Muscle of leg (tissue), 16 donors: ENCODE measurements at places on chromosomes 2 and 18.

GRCh38 chr2:153101187-153101586 is 377.4 kb downstream of the RPRM start:
- no peak for DNase-seq
- no peak overlapping the region for H3K4me3 ChIP-seq
- no peak overlapping the region for H3K27ac ChIP-seq
- no peaks in the 10 kb centered on the region for H3K36me3 ChIP-seq

GRCh38 chr2:240567137-240567871 is 980 bp upstream of the RNPEPL1 start:
- H3K27ac ChIP-seq = peak overlapping the region; percentile 67
- no peak for DNase-seq
- peaks cover 43% of the 10 kb centered on the region for H3K4me1 ChIP-seq
- peak overlapping the region; percentile 60 for H3K4me3 ChIP-seq
- no peaks in the 10 kb centered on the region for H3K27me3 ChIP-seq

DNA sequence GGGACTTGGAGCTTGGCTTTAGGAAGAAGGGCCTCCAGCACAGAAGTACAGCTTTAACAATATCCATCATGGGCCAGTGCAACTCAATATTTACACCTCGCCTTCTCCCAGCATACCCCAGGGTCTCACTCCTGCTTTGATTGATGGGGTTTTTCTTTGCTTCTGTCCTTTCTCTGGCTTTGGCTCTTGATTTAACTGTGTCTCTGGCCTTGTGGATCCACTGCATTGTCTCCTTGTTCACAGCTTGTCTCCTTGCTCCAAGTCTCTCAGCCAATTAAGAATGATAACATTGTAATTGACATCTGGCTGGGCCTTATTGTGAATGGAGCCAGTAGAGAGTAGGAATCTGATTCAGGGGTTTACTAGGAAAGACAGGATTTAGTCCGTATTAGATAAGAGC is 1019.5 kb downstream of the TMEM182 start:
- H3K4me3 ChIP-seq = no peak overlapping the region
- no peaks in the 10 kb centered on the region for H3K4me1 ChIP-seq
- DNase-seq = no peak
- H3K36me3 ChIP-seq = no peaks in the 10 kb centered on the region

DNA sequence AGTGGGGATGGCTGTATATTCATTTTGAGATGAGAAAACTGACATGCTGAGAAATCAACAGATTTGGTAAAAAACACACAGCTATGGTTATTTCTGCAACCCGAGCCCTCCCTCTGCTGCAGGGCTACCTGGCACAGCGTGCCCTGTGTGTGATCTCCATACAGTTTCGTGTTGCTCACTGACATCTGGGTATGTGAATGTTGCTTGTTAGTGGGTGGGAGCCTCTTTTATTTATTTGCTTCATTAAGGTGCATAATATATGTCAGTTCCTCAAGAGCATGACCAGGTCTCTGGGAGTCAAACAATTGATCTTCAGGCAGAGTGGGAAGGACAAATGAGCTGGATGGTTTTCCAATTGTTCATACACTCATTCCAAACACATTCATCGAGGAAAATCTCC is 139.1 kb upstream of the FHL2 start:
- H3K36me3 ChIP-seq = no peaks in the 10 kb centered on the region
- DNase-seq = no peak
- H3K4me3 ChIP-seq = no peak overlapping the region
- peaks cover 3% of the 10 kb centered on the region for H3K27me3 ChIP-seq
- peaks cover 2% of the 10 kb centered on the region for H3K4me1 ChIP-seq
- no peak overlapping the region for H3K27ac ChIP-seq

DNA sequence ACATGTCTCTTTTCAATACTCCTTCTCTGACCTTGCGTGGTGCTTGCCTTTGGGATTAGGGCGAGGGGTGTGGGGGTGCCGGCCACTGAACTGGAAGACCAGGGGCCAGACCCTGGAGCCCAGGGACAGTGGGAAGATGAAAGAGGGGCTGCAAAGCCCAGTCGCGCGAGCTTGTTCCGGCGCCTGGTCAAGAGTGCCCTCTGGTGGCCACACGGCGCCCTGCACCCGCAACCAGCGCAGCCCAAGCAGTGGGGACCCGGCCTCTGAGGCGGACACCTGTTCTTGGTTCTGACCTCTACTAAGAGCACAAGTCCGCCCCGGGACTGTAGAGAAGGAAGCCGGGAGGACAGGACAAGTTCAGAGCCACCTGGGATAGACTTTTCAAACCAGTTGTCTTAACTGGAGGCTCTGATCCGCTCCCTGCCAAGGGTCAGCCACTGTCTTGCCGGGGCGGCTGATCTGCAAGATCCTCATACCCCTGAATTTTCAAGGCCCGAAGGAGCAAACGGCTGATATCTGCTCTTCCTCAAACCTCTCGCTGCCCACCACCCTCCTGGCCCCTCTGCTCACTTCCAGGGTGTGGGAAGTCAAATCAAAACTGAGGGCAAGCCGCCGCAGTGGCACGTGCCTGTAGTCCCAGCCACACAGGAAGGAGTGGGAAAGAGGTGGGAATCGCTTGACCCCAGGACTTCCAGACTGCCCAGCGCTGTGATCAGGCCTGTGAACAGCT is 14.9 kb upstream of the MSH6 start:
- H3K4me1 ChIP-seq = peaks cover 2% of the 10 kb centered on the region
- H3K27me3 ChIP-seq = no peaks in the 10 kb centered on the region
- H3K27ac ChIP-seq = no peak overlapping the region
- H3K4me3 ChIP-seq = no peak overlapping the region
